ENCODE measurements at places on chromosomes 5 and 9. TPM values are rescaled to one million over a fixed set of nuclear protein-coding genes. Genes with fewer than 3 reads are reported as not detected.

MACIR gene
- polyA plus RNA-seq = 12.1 TPM

ADAM19 gene
- 17.8 TPM for polyA plus RNA-seq

DNA sequence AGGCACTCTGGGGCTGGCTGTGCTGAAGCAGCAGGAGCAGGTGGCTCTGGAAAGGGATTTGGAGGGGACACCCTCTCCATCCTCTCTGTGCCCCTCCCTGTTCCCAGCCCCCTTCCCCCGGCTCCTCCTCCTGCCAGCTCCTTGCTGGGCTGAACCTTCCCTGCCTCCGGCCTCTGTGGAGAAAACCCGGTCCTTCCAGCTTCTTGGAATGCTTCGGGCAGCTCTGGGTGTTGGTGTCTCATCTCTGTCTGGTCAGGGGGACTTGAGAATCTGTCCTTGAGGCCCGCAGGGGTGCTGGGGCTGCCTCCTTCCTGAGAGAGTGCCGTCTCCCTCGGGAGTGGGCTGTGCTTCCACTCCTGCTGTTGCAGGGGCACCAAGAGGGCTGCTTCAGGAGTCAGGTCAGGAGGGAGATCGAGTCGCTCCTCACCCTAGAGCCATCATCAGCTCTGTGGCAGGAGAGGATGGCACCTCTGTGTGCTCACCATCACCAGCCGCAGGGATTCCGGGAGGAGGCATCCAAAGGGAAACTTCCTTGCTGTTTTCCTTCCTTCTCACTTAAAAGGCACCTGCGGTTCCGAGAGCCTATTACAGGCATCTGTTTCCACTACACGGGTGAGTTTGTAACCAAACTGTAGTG lies 30.6 kb downstream of the NDUFS6 start:
- DNase-seq = no peak
- H3K27ac ChIP-seq = no peak overlapping the region
- H3K4me1 ChIP-seq = peaks cover 19% of the 10 kb centered on the region
- H3K27me3 ChIP-seq = peaks cover 34% of the 10 kb centered on the region
- H3K36me3 ChIP-seq = no peaks in the 10 kb centered on the region

DNA sequence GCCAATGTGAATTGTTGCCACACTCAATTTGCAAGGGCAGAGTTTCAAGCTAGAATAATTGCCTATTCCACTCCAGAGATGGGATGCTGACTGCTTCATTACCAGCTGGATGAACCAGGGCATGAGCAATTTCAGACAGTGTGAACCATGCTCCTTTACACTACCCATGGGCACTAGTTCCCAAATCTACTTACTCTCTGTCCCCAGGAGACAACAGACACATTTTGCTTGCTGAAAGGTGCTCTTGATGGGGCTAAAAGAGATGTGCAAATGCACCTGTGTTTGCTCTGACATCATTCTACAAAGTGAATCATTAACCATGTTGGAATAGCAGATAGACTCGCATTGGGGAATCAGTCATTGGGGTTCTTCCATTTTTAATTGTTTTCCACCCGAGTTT lies 522.3 kb upstream of the NUDT12 start:
- no peaks in the 10 kb centered on the region for H3K36me3 ChIP-seq
- no peaks in the 10 kb centered on the region for H3K27me3 ChIP-seq
- H3K4me3 ChIP-seq = no peak overlapping the region
- H3K27ac ChIP-seq = no peak overlapping the region
